Dorsolateral prefrontal cortex (tissue), 122 donors: ENCODE measurements at places on chromosomes 2 and 18.

DNA sequence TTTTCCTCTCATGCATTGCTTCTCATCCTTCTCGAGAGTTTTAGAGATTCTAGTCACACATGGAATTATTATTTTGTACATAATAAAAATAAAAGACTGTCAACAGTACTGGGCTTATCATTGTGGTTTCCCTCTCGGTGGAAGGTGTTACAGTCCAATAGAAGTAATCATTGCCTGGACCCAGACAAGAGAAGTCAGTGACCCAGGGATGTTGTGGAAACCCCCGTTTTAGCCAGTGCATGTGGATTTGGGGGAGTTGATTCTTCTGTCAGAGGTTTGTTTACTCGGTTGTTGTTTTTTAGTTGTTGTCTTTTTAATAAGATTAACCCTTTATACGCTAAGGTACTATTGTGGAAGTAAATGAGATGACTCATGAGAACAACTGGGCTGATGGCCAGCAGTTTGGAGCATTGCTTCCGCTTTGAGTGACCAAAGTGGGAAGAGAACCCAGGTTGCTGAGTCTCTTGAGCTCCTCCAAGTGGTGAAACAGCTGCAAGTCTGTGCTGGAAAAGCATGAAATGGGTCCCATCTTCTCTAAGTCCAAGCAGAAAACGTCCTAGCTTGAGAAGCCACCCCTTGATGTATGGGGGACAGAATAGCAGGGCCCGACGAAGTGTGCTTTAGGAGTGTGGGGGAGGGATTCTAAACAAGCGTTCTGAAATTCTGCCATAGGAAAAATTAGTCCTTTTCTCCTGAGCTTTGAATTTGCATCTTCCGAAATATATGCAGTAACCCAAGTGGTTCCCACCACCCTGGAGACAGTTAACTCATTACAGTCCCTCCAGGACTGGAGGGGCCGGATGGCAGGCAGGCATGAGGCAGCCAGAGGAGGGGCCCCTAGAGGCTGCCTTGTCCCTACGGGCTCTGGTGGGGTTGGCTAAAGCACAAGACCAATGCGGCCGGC lies 61.8 kb upstream of the GPR45 start:
- DNase-seq, result peak; percentile 49

- DNase-seq, result no peak
These were observed 103.1 kb downstream of the GPD2 start for GRCh38 chr2:156539086-156539860.

GRCh38 chr18:34077599-34077998 lies 147.1 kb downstream of the NOL4 start:
- no peak for DNase-seq

DNA sequence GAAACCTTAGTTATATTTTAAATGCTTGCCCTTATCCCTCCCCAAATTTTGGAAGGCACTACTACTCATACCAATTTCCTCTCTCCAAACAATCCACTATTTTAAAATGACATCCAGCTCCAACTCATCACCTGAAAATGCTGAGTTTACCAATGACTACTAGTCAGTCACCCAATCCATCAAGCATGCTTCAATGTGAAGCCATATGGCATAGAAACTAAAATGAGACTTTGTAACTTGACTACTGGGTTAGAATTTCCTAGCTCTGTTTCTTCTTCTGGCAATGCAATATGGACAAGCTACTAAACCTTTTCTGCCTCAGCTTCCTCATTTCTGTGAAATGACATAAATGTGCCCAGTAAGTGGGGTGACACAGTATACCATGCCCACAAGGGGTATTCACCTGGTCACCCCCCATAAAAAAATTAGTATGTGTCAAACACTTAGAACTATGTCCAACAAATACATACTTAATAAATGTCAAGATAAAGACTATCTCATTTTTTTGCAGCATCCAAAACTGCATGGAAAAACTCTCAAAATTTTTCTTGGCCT lies 10.0 kb upstream of the STPG4 start:
- DNase-seq, result no peak

DNA sequence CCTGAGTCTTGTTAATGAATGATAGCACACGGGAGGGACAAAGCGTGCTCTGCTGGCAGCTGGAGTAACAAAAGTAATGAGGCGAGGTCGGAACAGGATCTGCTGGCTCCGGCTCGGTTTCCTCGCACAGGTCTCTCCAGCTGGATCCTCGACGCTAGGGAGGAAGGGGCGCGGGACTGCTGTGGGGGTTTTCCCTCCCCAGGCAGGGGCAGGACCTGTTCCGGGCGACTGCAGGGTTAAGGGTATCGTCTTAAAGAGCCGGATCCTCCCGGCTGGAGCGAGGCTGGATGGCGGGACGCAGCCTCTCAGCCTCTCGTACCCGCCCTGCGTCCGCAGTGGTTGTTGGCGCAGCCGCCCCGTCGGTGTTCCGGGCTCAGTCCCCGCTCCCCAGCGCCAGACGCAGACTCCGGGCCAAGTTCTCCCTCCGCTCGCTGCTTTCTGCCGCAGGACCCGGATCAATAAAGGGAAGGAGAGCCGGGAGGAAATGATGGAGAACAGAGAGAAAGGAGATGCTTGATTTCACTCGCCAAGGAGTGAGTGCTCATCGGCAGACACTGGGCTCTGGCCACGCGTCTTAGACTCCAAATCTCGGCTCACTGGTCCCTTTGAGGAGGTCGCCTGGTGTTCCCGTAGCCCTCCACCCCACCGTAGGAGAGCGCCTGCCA lies 1.1 kb upstream of the LIPG start:
- DNase-seq, result no peak
